ENCODE measurements at places on chromosomes 3 and 15.

GRCh38 chr3:23041918-23042696 is 161.0 kb upstream of the UBE2E2 start:
- no peak for DNase-seq

DNA sequence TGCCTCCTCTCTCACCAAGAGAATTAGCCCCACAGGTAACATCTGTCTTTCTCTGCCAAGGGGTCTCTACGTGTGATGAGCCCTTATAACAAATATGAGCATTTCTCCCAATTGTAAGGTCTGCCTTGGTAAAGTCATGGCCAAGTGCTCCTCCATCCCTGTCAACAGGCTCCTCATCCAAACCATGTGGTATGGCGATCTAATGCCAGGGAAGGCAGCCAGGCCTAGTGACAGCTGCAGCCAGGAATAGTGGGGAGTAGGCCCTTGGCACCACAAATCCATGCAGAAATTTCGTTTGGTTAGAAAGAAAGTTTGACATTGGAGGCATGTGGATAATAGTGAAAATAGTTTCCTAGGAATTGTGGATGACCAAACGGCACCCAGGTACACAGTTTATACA is 4.7 kb upstream of the LRTM1 start:
- DNase-seq: no peak

- DNase-seq: no peak
Measured at GRCh38 chr15:65535192-65535591, 4.9 kb downstream of the HACD3 start.

DNA sequence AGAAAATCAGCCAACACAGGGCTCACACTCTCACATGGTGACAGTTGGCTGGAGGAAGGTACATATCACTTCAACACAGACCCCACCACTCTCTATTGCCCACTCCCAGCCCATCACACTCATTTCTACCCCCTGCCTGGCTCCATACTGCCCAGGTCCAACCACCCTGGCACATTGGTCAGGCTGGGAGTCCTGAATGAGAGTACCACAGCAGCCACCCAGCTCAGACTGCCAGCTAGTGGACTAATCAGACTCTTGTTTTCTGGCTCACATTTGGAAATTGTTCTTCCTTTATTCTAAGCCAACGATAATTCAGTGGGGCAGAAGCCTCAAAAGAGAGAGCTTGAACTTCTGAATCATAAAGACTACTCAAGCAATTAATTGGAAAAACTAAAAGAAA is 20.0 kb downstream of the MRPL46 start:
- DNase-seq: no peak

DNA sequence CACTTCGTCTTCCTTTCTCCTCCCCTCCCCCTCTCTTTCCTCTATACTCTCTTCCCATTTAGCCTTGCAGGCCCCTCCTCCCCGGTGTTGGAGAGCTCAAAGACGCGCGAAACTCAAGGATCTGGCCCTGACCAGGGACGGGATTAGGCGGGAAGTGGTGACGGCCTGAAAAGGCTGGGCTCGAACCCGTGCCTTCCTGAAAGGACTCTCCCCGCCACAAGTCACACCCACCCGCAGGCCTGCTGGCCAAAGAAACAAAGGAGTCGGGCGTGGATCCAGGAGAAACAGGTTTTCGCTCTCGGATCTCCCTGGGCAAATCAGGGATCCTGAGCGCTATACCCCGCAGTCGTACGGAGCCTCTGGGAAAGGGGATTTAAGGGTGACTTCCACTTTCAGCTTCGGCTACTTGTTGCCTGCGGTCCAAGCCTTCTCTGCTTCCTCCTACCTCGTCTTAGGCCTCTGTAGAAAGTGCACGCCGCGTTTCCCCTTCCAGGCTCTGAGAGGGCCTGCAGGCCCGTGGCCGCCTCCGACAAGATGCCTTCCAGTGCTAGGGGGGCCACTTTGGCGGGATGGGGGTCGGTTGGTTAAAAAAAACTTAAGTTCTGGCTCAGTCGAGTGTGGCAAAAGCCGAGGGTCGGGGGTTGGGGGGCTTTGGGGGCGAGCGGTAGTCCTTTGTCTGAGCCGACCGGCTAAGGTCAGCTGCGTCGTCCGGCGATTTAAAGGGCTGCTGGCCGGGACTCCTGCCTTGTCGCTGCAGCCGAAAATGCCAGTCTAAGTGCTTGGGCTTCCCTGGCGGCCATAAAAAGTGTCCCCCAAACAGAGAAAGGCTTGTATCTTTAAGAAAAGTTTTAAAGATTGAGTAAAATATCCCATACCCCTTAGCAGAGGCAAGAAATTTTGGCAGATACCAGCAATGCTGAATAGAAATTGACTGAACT is 8.2 kb downstream of the ZIC4 start:
- DNase-seq: peak; percentile 75

GRCh38 chr3:39267631-39268548 is 11.9 kb downstream of the CX3CR1 start:
- no peak for DNase-seq

- DNase-seq: no peak
Measured at GRCh38 chr3:124660599-124660998, 69.7 kb upstream of the UMPS start.

GRCh38 chr15:93049914-93050578 is 39.0 kb downstream of the RGMA start:
- DNase-seq: no peak

DNA sequence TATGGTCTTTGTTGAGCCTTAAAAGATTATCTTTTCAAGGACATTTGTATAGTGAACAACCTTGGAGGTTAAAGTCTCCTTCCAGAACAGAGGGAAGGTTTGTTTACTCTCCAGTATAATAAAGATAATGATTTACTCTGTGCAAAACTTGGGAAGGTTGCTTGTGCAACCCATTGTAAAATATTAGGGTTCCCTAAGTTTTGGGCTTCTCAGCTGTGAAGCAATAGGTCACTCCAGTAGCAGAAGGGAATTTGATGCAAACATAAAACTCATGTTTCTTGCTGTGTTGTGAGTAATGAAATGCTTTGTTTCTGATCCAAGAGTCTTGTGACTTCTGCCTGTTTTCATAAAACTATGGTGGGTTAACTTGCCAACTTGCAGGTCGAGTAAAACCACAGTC is 177.5 kb downstream of the SUCNR1 start:
- DNase-seq: no peak

DNA sequence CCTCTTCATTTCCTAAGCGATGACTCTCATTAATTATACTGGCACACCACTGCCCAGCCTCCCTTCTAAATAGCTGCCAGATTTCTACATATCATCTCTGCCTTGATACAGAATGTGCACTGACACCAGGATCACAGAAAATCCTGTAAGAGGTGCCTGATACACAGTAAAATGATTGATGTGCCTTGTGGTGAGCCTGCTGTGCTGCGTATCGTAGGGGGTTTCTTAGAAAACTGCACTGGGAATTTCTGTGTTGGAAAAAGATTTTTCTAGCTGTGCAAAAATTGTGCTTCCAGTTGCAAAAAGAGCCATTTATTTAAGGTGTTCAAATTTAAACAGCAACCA is 3.0 kb upstream of the PLCH1 start:
- no peak for DNase-seq

DNA sequence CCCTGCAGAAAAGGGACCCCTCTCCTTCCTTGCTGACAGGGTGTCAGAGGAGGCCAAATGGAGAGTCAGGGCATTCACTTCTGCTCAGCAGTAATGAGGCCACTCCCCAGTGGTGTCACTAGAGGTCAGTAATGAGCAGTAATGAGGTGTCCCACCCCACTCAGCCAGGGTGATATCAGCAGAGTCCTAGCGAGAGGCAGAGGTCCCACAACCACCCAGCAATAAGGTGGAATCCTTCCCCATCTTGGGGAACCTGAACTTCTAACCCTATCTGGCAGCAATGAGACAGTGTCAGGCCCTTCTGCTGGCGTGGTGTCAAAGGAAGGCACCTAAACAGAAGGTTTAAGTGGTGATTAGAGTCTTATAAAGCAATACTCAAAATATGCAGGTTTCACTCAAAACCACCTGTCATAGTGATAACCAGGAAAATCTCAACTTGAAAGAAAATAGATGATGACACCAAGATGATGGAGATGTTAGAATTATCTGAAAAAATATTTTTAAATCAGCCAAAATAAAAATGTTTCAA is 12.9 kb downstream of the OCA2 start:
- peak; percentile 82 for DNase-seq

DNA sequence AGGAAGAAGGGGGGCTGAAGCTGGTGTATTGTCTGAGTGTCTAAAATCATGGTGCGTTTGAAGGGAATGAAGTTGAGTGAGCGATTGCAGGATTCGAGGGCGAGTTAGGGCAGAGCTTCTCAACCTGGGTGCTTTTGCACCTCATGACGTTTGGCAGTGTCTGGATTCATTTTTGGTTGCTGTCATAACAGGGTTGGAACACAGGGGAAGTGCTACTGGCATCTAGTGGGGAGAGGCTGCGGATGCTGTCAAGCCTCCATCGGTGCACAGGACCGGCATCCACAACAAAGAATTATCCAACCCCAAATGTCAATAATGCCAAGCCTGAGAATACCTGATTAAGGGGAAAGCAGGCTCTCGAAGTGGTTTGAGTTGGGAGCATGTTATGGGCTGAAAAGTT is 120.0 kb downstream of the SLCO3A1 start:
- no peak for DNase-seq

DNA sequence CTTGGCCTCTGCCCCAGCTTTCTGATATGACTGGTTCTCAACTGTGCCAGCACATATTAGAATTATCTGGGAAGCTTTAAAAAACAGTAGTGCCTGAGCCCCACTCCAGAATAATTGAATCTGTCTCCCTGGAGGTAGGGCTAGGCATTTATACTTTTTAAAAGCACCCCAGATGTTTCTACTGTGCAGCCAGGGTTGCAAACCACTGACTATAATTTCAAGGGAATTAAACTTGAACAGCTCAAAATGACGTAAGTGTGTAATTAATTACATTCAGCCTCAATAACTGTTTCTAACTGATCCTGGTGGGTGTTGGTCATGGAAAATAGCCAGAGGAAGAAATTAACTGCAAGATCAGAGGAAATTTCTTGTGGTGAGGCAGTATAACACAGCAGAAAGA is 4.4 kb upstream of the IRAK2 start:
- no peak for DNase-seq

DNA sequence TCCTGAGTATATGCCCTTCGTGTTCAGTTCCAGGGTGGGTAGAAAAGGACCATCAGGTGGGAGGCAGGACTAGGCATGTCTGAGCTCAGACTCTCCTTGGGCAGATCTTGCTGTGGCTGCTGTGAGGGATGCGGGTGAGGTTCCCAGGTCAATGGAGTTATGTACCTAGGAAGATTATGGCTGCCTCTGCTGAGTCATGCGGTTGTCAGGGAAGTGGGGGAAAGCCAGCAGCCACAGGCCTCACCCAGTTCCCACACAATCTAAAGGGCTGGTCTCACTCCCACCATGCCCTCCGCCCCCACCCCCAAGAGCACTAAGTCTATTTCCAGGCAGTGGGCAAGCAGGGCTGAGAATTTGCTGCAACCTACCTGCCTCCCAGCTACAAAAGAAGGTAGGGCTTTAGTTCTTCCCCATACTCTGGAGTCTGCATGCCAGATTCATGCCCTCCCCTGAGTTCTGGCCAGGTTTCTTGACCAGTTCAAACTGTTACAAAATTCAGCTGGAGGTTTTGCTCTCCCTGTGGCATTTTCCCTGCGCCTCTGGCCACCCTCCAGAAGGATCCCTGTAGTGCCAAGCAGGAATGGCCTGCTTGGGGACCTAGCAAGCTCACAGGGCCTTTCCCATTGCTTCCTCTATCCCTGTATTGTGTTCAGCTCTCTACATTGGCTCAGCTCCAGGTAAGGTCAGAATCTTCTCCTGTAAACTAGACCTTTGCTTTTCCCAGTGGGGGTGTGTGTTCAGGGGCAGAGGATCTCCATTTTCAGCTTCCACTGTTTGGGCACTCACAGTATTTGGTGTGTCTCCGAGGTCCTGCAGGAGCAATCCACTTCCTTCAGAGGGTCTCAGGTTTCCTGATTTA is 12.7 kb upstream of the TMCO5A start:
- DNase-seq: no peak

GRCh38 chr3:10935846-10936631 is 56.5 kb upstream of the SLC6A1 start:
- DNase-seq: no peak

GRCh38 chr3:136409549-136409948 is 159.4 kb downstream of the PCCB start:
- DNase-seq: no peak

- DNase-seq: no peak
Measured at GRCh38 chr15:90929246-90930019, 2.9 kb downstream of the HDDC3 start.

DNA sequence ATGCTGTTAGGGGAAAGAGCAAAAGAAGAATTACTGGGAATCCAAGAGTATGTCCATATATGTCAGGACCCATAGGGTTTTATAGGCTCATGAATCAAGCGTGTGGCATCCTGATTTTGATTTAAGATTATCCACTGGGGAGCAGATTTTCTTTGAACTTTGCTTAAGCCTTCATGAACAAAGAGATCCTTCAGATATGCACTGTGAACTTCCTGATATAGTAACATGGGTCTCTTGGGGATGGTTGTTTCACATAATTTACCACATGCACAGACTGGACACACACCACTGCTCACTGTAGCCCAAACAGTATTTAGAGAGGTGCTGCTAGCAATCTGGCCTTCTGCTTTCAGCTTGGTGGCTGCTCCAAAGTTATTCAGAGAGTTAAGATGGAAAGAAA is 200.9 kb upstream of the ZPLD1 start:
- no peak for DNase-seq

- peak; percentile 5 for DNase-seq
Measured at GRCh38 chr3:87336761-87337160, 60.4 kb upstream of the POU1F1 start.

GRCh38 chr15:90184119-90184785 is 16.9 kb upstream of the SEMA4B start:
- DNase-seq: peak; percentile 46

DNA sequence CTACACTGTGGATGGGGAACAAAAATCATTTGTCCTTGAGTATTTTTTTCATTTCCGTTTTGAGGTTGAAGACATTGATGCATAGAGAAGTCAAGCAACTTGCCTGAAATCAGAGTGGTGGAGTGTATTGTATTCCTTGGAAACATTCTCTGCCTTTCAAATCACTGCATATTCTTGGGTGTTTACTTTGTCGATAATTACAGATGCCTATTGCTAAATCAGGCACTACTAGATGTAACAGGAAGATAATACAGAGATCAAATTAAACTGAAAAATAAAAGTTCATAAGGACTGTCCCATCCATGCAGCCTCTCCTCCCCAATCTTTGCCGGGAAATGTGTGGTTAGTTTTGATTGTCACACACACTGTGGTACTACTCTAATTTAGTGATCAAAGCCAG is 37.4 kb upstream of the VEPH1 start:
- no peak for DNase-seq

DNA sequence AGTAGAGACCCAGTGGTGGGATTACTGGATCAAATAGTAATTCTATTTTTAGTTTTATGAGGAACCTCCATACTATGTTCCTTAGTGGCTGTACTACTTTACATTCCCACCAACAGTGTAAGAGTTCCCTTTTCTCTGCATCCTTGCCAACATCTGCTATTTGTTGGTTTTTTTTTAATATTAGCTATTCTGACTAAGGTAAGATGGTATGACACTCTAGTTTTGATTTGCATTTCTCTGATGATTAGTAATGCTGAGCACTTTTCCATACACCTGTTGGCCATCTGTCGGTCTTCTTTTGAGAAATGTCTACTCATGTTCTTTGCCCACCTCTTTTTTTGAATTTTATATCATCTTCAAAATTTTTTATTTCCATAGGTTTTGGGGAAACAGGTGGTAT is 34.2 kb upstream of the RAP2B start:
- DNase-seq: no peak
